ENCODE measurements at places on chromosomes 2 and 18. TPM values are rescaled to one million over a fixed set of nuclear protein-coding genes. Genes with fewer than 3 reads are reported as not detected.

- no peak overlapping the region for H3K27ac ChIP-seq
- peaks cover 3% of the 10 kb centered on the region for H3K36me3 ChIP-seq
- no peak overlapping the region for H3K4me3 ChIP-seq
- H3K4me1 ChIP-seq = peaks cover 16% of the 10 kb centered on the region
- DNase-seq = no peak
- no peaks in the 10 kb centered on the region for H3K27me3 ChIP-seq
These were observed 7.9 kb downstream of the MBD5 start for GRCh38 chr2:148028781-148029180.

GRCh38 chr2:124024561-124025170 lies 421 bp upstream of the CNTNAP5 start:
- H3K36me3 ChIP-seq = no peaks in the 10 kb centered on the region
- peaks cover 4% of the 10 kb centered on the region for H3K4me1 ChIP-seq
- DNase-seq = no peak
- no peak overlapping the region for H3K4me3 ChIP-seq

- H3K36me3 ChIP-seq = no peaks in the 10 kb centered on the region
- H3K27me3 ChIP-seq = peaks cover 27% of the 10 kb centered on the region
- no peak for DNase-seq
- H3K4me1 ChIP-seq = no peaks in the 10 kb centered on the region
- no peak overlapping the region for H3K4me3 ChIP-seq
These were observed 16.3 kb downstream of the DPYSL5 start for GRCh38 chr2:26864226-26864625.

DNA sequence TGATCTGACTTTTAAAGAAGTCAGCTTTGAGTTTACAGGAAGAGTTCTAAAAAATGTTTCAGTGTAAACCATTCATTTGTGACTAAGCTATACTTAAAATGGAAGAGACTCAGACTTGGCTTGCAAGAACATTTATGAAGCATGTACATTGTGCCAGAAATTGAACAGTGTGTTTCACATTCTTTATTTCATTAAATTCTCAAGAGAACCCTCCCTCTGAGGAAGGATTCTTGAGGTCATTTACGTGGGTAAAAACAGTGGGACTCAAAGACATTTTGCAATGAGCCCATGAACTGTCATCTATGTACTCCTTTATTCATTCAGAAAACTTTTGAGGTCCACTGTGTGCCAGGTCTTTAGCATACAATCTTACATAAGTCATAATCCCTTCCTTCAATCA lies 143.6 kb upstream of the ZNF521 start:
- no peaks in the 10 kb centered on the region for H3K4me1 ChIP-seq
- no peak overlapping the region for H3K27ac ChIP-seq
- H3K36me3 ChIP-seq = no peaks in the 10 kb centered on the region
- no peaks in the 10 kb centered on the region for H3K27me3 ChIP-seq

- no peaks in the 10 kb centered on the region for H3K4me1 ChIP-seq
- no peak overlapping the region for H3K27ac ChIP-seq
- H3K27me3 ChIP-seq = peaks cover 2% of the 10 kb centered on the region
- no peak overlapping the region for H3K4me3 ChIP-seq
These were observed 365.7 kb upstream of the FANCL start for GRCh38 chr2:58606799-58607198.

GRCh38 chr2:189056200-189057106 lies 82.3 kb downstream of the COL3A1 start:
- H3K4me1 ChIP-seq = no peaks in the 10 kb centered on the region
- H3K27me3 ChIP-seq = no peaks in the 10 kb centered on the region
- no peak overlapping the region for H3K27ac ChIP-seq
- DNase-seq = no peak

GRCh38 chr2:39431592-39432316 lies 5.3 kb downstream of the MAP4K3 start:
- no peak overlapping the region for H3K27ac ChIP-seq
- no peaks in the 10 kb centered on the region for H3K36me3 ChIP-seq
- H3K4me3 ChIP-seq = no peak overlapping the region
- H3K4me1 ChIP-seq = peaks cover 17% of the 10 kb centered on the region
- no peak for DNase-seq
- no peaks in the 10 kb centered on the region for H3K27me3 ChIP-seq

DNA sequence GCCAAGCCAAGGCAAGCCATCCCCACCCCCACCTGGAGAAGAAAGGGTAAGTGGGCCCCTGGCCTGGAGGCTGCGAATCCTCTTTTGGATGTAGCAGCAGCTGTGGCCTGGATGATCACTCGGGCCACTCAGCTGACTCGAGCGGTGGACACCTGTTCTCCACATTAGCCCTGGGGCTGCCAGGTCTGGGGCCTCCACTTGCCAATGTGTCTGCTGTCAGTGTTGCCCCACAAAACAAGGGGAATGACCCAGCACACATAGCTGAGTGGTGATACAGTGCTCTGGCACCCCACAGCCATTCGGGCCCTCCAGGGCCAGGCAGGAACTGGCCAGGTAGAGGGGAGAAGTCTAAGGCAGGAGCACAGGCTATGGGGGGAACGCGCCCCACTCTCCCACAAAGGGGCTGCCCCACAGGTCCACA lies 2.6 kb downstream of the STK25 start:
- no peak overlapping the region for H3K4me3 ChIP-seq
- H3K27me3 ChIP-seq = no peaks in the 10 kb centered on the region
- no peak overlapping the region for H3K27ac ChIP-seq

- H3K27me3 ChIP-seq = peaks cover 6% of the 10 kb centered on the region
- H3K4me3 ChIP-seq = no peak overlapping the region
- no peak overlapping the region for H3K27ac ChIP-seq
- DNase-seq = no peak
These were observed 171.3 kb upstream of the OSR1 start for GRCh38 chr2:19529677-19530076.

DNA sequence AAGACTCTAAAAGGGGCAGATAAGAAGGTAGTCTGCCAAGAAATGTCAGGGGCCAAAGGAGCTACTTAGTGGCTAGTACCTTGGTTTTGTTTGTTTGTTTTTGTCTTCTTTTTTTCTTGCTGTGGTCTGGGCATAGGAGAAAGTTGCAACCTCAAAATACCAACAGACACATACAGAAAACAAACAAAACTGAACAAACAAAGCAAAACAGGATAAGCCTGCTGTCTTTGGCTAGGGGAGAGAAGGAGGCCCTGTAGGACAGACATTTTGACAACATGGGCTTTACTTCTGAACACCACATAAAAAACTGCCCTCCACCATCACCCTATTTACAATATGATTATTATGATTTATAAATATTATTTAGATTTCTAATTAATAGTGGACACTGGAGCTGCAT lies 460.8 kb downstream of the PTH2R start:
- H3K27me3 ChIP-seq = no peaks in the 10 kb centered on the region
- DNase-seq = no peak
- no peaks in the 10 kb centered on the region for H3K36me3 ChIP-seq

IL36B gene
- not detected for total RNA-seq

SGPP2 gene
- total RNA-seq = 0.08 TPM

CKAP2L gene
- total RNA-seq = 59.3 TPM

SP100 gene
- total RNA-seq = 309 TPM

PTH2R gene
- total RNA-seq = 0.13 TPM

ARMC9 gene
- 0.65 TPM for total RNA-seq

SULT6B1 gene
- total RNA-seq = not detected

AFF3 gene
- 7.9 TPM for total RNA-seq

NT5C1B gene
- not detected for total RNA-seq
